ENCODE measurements at places on chromosomes 7 and 10.
A peak's percentile ranks its signal among the peaks of the same experiment; 100 is the strongest.

DNA sequence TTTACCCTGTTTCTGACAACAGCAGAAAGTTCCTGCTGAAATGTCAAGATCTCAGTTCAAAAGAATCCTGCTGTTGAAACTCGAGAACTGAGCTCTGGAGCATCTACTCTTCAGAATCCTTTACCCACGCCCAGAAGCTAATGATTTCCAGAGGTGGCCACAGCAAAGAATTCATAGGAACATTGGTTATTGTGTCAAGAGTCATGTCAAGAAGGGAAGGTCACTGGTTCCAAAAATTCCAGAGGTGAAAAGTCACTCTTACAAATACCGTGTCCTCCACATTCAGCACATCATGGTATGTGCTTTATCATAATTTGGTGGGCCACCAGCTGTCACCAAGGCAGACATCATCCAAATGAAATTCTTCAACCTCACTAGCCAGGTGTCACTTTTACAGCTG lies 394.4 kb upstream of the NPVF start:
- DNase-seq: no peak

DNA sequence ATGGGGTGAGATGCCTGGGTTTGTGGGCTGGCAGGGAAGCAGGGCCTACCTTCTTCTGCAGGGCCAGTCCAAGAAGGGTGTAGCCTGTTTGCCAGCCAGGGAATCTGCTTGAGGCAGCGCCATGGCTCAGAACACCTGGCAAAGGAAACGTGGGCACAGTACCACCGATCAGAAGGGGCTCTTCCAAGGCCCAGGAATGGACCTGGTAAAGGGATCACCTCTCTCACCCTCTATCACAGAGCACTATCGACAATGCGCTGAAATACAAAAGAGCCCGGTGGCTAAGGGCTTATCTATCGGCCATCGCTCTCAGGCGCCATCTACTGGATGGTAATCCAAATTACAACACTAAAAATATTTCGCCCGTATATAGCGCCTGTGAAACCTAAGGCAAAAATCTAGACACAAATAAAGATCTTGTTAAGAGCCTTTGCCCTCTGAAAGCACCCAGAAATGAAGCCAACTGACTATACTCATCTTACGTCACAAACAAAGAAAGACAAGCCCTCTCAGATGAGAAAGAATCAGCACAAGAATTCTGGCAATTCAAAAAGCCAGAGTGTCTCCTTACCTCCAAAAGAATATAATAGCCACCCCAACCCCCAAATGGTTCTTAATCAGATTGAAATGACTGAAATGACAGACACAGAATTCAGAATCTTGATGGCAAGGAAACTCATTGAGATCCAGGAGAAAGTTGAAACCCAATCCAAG lies 217.8 kb upstream of the HPS1 start:
- DNase-seq: no peak

DNA sequence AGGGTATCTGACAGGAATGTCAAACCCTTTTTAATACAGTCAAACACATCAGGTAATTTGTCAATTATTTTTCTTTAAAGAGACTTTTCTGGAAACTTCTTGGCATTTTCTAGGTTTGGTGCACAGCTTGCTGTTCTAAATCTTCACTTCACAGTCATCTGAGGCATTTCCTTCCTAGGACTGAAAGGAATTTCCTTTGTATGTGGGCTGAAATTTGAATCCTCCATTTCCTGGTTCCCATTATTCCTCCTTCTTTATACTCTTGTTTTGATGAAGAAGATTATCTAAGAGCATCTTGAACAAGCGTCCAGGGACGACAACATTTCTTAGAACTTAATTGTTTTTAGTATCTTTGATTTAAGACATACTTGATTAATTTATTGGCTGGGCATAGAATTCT lies 24.9 kb downstream of the CALD1 start:
- DNase-seq: no peak

GRCh38 chr7:99243751-99244337 lies 28.8 kb upstream of the MYH16 start:
- DNase-seq: no peak

DNA sequence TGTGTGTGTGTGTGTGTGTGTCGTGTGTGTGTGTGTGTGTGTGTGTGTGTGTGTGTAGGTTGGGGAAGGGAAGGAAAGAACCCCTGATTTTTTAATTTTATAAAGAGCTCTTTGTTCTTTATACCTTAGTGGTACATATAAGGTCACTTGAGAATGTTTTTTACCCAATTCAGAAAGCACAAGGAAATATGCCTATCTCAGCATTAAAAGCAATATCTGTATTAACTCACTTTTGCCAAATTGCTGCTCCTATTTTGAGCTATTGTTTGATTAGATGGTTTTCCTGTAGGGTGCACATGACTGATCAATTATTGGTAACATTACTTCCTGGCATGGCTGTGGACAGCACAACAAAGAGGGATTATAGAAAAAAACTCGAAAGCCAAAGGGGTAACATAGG lies 60.5 kb downstream of the SEMA3D start:
- DNase-seq: no peak

- DNase-seq: no peak
Observed at GRCh38 chr10:71972746-71973695, 8.8 kb downstream of the CHST3 start.

- no peak for DNase-seq
Observed at GRCh38 chr7:122584676-122585251, 114.2 kb downstream of the RNF133 start.

DNA sequence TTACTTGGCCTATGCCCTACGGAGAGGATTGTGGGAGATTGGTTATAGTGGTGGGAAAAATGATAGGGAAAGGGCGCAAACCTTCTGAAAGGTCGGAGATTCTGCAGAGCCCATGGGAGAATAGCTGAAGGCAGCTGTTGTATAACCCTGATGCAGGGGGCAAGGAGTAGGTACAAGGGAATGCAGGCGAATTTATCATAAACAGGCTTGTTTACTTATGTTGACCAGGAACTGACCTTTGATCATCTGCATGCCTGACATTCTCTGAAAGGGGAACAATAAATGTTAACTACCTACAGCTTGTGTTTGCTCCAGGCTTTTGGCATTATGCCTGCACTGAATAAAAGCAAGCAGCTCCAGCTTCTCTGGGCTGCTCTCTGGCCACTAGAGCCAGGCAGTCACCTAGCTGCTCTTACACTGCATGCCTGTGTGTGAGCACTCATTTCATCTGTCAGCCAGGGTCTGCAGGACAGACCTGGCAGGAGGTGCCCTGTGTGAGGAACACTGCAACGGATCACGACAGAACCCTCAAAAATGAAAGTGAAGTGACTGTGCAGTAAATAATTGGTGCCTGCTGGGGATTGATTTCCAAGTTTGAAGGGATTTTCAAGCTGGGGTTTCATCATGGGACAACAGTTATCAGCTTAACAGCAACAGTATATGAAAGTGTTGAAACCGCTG lies 31.1 kb upstream of the ABCA13 start:
- DNase-seq: no peak

GRCh38 chr10:33336582-33337325 lies 2.3 kb upstream of the NRP1 start:
- no peak for DNase-seq

GRCh38 chr7:17371671-17372524 lies 73.4 kb downstream of the AHR start:
- DNase-seq: no peak

GRCh38 chr7:23358152-23358674 lies 59.1 kb downstream of the MALSU1 start:
- DNase-seq: no peak

DNA sequence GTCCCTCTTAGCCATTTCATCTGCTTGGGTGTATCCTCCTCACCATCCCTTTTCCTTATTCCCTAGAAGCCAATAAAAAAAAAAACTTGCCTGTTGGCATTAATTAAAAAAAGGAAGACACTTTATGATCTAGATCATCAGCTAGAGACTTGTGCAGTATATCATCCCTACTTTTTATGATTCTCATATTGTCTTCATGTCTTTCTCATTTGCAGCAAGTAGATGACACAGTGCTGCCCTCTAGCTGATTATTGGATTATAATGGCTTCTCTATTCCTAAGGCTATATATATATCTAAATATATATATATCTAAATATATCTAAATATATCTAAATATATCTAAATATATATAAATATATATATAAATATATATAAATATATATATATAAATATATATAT lies 272.4 kb upstream of the LRGUK start:
- peak; percentile 7 for DNase-seq

DNA sequence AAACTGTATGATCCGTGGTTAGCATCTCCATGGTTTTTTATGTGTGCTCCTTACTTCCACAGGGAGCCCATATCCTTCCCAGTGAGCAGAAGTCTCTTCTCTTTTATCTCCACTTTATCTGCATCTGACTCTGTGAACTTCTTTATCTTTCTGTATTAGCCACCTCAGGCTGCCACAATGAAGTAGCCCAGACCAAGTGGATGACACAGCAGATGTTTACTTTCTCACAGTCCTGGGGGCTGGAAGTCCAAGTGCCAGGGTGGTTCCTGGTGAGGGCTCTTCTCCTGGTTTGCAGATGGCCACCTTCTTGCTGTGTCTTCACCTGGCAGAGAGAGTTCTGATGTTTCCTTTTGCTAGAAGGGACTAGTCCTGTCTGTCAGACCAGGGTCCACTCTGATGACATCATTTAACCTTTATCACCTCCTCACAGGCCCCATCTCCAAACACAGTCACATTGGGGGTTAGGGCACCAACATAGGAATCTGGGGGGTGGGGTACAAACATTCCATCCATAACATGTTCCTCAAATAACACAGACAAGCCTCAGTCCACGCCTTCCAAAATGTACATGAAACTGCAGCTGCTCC lies 108.5 kb upstream of the RNF32 start:
- DNase-seq: no peak

GRCh38 chr7:90944021-90944420 lies 320.2 kb upstream of the FZD1 start:
- DNase-seq: no peak

- no peak for DNase-seq
Observed at GRCh38 chr10:95296764-95297163, 6.0 kb upstream of the PDLIM1 start.

GRCh38 chr7:155296788-155297516 lies 726 bp upstream of the INSIG1 start:
- DNase-seq: no peak

GRCh38 chr7:142463401-142463850 lies 205.6 kb upstream of the PRSS58 start:
- DNase-seq: no peak

DNA sequence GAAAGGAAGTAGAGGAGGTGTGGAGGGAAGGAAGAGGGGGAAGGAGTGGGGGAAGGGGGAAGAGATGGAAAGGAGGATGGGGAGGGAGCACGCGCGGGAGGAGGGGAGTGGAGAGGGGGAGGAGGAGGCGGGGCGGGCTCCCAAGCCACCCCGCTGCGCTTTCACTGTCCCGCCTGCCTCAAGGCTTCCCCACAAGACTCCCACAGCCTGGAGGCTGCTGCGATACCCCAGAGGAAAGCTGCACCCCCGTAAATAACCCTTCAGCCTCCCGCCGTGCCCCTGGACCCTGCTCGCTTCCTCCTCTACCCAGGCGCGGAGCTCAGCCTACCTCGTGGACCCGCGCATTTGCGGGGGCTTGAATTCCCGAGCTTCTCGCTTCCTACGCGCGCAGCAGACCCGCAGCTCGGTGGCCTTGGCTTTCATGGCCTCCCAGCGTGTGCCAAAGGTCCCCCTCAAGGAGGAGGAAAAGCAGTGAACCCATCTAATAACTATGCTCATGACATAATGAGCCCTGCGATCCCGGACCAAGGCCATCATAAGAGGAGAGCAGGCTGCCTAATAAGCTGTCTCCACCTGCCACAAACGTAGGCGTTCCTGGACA lies at the start of gene C10orf67:
C10orf67 (minus strand) TSS at position 557 of the 601 bp plus-strand sequence; CDS start at position 534, 23 bp downstream.
- DNase-seq: no peak

GRCh38 chr7:115728518-115728917 lies 302.0 kb downstream of the TFEC start:
- DNase-seq: no peak

DNA sequence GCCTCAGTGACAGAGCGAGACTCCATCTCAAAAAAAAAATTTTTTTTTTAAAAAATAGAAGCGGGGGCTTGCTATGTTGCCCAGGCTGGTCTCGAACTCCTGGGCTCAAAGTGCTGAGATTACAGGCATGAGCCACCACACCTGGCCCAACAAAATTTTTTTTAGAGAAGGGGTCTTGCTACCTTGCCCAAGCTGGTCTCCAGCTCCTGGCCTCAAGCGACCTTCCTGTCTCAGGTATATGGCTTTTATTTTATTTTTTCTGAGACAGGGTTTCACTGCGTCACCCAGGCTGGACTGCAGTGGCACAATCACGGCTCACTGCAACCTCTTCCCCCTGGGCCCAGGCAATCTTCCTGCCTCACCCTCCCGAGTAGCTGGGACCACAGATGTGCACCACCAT lies 1.6 kb upstream of the ABHD11 start:
- DNase-seq: no peak

DNA sequence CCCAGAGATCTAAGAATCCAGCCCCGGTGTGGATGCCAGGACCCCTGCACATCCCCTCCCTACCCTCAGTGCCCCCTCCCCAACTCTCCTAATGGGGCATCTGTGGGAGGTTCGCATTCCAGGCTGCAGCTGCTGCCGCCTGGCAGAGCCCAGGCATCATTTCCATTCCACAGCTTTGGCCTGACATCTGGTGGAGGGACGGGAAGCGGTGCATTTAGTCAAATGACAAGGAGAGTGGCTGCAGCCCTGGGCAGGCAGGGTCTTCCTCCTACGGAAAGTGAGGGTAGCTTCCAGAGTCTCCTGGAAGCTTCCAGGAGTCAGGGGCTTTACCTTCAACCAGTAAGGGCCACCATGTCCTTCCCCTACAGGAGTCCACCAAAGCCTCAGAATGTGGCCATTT lies 30.8 kb downstream of the PRLHR start:
- no peak for DNase-seq

DNA sequence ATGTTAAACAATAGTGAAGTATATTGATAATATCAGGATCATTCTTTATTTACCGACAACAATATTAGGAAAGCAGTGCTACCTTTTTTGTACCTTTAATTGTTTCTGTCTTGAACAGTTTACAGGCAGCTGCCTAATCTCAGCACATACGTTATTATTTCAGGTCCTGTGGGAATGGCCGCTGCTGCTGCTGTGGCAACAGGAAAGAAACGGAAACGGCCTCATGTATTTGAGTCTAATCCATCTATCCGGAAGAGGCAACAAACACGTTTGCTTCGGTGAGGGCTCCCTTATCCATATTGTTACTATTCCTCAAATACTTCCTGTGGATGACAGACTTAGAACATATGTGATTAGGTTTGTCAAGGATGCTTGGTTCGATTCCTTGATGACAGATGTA lies 59.7 kb downstream of the NRF1 start:
- DNase-seq: no peak

- no peak for DNase-seq
Observed at GRCh38 chr7:102061981-102062390, 224.7 kb upstream of the SH2B2 start.

DNA sequence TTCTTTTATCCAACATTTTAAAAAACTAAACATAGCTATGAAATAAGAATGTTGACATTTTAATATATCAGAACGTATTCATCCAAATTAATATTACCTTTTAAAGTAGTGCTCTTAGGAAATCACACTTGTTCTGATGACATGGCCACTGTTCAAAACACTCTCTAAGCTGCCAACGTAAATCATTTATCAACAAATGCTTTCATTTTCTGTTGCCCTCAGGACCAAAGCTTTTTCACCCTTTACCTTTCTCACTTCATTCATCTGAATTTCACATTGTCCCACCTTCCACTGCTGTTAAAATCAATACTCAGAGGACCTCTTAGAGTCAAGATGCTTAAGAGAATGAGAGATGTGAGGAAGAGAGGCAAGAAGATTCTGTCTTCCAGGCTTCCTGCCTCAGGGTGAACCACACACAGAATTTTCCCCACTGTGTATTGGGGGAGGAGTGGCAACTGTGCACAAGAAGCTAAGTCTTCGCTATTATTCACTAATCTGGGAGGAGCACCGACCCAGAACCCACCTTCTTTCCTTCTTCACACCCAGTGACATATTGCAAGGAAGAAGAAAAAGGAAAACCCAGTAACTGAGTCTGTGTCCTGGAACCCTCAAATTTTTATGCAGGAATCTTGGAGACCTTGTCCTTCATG lies 21.0 kb downstream of the HIBADH start:
- DNase-seq: no peak
